ENCODE measurements at places on chromosomes 16 and 17.

DNA sequence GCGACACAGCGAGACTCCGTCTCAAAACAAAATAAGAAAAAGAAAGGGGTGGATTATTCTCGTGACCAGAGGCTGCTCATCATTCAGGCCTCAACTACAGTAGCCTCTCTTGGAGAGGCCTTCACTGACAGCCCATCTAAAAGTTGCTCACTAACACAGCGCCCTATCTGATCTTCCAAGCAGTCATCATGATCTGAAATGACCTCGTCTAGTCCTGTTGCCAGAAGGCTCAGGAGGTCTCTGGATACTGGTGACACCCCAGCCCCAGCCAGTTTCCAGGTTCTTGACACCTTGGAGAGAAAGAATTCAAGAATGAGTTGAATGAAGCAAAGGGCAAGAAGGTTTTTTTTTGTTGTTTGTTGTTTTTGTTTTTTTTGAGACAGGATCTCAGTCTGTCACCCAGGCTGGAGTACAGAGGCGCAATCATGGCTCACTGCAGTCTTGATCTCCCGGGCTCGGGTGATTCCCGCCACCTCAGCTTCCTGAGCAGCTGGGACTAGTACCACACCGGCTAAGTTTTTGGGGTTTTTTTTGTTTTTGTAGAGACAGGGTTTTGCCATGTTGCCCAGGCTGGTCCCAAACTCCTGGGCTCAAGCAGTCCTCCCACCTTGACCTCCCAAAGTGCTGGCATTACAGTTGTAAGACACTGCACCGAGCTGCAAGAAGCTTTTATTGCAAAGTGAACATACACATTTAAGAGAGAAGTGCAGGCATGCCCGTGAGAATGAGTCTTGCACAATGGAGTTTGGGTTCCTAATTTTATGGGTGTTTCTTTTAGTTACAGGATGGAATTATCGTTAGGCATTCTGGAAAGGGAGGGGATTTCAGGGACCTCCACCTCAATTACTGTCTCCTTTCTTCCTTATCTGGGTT lies 2.7 kb upstream of the ZC3H7A start:
- DNase-seq = no peak

DNA sequence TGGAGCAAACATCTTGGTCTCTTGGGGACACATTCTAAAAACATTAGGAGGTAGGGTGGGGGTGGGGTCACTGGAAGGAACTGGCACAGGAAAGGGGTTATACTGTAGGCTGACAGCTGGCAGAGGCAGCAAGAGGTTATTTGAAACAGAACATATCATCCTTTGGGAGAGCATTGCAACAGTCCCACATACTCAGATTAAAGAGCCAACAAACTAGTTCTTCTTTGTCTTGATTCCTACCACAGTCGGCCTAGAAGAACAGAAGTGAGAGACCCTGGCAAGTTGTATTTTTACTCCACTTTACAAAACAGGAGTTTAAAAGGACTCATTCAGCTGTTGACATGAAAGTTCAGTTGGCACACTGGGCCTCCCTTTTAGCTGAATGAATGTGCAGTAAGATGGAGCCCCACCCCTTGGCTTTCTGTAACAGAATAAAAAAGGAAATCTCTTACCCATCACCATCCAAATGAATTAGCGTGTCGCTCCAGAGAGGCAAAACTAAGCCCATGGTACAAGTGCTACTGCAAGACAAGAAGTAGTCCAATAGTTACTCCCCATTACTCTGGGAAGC lies 54.6 kb upstream of the CORO6 start:
- no peak for DNase-seq

- DNase-seq = no peak
Observed at GRCh38 chr17:79981661-79982101, 54.0 kb downstream of the TBC1D16 start.

DNA sequence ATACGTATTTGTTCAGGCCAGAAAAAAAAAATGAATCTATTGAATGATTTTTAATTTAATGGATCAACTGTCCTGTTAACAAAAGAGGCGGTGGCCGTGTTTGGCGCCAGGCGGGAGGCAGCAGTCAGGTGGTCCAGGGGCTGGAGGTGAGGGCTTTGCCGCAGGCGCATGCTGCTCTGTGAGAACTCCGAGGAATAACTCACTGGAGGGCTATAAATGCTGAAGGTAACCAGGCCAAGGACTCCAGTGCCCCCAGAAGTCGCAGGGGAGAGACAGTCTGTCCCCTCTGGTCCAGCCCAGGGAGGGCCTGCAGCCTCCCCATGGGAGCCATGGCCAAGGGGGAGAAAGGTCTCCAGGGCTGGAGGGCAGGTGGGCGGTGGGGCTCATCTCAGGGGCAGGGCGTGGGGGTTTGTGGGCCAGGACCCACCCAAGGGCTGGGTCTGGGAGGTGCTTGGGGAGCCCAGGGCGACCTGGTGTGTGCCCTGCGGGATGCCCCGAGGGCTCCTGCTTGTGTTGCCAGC lies 7.1 kb upstream of the BAHCC1 start:
- no peak for DNase-seq

DNA sequence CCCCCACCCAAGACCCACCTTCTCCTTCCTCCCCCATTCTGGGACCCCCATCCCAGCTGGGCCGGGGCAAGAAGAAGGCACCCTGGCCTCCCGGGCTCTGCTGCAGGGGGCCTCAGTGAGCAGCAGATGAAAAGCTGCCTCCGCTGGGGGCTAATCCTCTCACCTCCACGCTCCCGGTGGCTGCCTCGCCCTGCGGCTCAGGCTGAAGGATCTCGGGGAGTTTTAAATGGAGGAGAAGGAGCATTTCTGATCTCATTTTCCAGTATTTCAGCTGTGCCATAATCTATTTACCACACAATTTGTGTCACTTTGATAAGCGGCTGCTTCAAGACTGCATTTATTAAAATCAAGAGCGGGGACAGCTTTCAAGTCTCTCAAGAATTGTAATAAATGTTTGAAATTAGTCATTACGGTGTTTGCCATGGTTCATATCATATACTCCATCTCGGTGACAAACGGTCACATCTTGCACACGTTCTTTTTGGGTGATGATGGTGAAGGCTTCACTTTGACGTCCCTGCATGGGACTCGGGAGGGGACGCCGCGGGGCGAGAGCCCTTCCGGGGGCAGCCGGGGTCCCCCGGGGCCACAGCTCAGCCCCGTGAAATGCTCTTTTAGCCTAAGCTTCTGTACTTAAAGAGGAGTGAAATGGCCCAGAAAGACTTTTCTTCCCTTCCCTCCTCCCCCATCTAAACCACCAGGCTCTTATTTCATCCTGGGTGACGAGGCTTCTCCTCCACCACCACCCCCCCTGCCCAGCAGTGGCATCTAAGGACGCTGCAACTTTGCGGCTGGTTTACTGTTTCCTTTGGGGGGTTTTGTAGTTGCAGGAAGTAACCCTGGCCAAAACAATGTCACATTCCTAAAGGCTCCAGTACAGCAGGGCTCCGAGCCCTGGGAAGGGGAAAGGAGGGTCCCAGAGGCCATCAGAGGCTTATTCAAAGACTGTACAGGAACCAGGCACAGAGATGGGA lies 313.1 kb upstream of the TNRC6C start:
- no peak for DNase-seq

DNA sequence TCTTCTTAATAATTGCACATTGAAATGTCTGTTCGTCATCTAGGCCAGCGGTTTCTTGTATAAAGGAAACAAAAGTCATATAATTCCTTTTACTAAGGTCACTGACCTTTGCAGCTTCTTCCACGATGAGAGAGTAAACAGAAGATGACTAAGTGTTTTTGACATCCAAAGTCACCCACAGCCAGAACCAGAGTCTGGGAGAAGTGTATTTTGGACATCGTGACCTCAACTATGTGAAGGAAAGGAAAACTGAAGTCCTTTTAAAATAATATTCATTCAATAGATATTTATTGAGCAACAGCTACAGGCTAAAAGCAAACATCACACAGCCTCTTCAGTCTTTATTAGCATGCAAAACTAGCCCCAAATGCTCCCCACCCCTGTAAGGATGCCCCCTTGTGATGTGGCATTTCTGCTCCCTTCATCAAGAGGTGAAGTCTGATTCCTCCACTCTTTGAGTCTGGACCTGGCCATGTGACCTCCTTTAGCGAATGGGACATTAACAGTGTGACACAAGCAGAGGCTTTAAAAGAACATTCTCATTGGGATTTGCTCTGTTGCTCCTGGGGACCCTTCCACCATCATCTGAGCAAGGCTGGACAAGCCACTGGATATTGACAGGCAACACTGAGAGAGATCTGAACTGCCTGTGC lies 8.1 kb upstream of the PMP22 start:
- DNase-seq = peak; percentile 98

DNA sequence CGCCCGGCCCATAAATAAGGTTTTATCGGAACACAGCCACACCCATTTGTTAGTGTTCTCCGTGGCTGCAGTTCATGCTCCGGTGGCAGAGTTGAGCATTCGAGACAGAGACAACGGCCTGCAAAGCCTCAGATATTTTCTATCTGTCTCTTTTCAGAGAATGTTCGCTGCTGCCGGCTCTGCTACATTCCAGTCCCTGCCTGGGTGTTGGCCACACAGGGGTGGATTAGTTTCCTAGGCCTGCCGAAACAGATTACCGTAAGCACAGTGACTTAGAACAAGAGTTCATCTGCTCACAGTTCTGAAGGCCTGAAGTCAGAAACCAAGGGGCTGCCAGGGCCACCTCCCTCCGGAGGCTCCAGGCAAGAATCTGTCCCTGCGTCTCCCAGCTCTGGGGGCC lies 19.1 kb upstream of the GSG1L start:
- no peak for DNase-seq

DNA sequence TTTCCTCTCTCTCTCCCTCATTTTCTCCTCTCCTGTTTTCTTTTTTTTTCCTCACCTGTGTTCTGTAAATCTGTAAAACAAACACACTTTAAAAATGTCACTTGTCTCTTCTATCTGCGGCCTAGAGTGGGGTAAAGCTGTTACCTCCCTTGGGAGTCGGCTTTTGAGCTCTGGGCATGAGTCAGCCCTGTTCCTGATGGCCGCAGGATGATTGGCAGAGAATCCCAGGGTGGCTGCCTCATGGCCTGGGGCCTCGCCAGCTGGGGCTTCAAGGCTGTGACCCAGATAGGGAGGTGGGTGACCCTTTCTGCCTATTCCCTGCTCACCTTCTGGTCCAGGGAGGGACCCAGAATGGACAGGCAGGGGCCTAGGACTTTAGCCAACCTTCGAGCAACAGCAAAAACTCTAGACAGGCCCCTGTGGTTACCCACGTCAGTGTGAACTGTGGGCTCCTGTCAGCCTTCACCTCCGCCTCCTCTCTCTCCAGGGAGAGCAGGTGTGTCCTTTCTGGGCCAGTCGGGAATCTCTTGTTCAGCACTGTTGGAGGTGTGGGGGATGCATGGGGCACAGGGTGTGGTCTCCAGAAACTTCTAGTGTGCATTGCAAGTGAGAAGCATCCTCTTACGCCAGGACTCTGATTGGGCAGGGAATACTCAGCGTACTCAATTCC lies 87.4 kb downstream of the RAP1GAP2 start:
- DNase-seq = peak; percentile 62
